Pancreas (tissue), 10 donors: ENCODE measurements at places on chromosomes 7 and 10. TPM values are rescaled to one million over a fixed set of nuclear protein-coding genes. Genes with fewer than 3 reads are reported as not detected.
A peak's percentile ranks its signal among the peaks of the same experiment; 100 is the strongest.

The TMEM139 gene
- total RNA-seq = 4.2 TPM

The VAX1 gene
- not detected for total RNA-seq

The OR9A2 gene
- not detected for total RNA-seq

The AUTS2 gene
- 10.0 TPM for total RNA-seq

DNA sequence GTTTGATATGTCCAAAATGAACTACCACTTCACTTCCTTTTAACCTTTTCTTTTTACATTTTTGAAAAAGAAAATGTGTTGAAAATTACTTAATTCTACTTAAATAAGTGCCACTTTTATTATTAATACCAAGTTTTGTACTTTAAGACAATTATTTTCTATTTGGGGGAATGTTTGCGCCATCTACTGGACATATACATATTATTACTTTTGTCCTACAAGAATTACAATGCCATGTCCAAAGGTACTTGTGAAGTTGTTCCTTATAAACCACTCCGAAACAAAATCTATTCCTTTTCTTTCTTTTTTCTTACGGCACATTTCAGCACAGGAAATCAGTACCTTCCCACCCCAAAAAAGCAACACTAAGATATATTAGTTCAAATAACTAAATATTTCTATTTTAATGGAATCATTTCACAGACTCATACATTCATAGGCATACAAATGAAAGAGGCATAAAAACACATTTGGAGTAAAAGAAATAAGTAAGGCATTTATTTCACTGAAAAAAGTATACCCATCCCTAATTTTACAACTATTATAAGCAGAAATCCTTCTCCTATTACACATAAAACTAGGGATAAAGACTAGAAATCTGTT, 169.9 kb downstream of the RNF133 start:
- no peak for DNase-seq

- no peak for DNase-seq
Measured at GRCh38 chr10:120980279-120981255, 129.4 kb downstream of the WDR11 start.

- DNase-seq = no peak
Measured at GRCh38 chr10:103980288-103980906, 13.5 kb downstream of the SLK start.

DNA sequence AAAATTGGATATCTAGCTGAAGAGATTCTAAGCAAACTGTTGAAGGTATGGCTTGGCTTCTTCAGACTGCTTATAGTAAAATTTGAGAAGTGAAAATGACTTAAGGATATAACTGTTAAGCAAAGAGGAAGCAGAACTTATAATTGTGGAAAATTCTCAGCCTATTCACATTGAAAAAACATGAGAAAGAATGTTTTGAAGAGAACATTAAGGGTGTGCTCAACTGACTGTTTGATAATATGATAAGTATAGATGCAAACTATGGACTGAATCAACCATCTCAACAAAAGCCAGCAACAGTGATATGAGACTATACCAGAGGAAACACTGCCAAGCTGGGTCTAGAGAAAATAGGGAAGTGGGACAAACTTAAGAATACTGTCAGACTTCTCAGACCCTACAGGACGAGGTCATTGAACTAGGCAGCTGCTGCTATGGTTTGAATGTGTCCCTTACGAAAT, 133.1 kb upstream of the PPP1R3A start:
- DNase-seq = no peak

GRCh38 chr10:103244666-103245271, 918 bp upstream of the RPEL1 start:
- DNase-seq = peak; percentile 65

DNA sequence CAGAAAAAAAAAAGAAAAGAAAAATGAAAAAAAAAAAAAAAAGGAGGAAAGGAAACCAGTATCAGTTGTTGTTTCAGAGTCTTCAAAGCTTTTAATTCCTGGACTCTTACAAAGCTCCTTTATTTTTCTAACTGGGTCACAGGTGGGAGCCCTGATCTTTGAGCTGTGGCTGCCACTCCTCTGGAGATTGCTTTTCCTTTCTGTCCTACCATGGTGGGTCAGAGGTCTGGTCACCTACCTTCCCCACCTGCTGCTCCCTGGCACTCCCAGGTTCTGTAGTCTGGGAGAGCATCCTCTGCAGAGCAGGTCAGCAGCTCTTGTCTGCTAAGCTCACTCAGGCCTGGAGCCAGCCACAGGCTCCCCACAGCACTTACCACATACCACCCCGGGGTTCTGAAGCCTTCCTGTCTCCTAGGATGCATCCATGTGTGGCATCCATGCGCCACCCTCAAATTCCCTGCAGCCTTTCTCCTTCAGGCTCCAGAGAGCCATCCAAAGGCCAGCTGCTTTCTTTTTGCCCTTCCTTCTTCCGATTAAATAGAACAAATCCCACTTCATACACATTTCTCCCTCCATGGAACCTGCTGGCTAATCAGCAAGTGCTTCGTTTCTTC, 73.2 kb upstream of the TPK1 start:
- no peak for DNase-seq

GRCh38 chr7:100119970-100120732, 717 bp downstream of the CNPY4 start:
- no peak for DNase-seq

DNA sequence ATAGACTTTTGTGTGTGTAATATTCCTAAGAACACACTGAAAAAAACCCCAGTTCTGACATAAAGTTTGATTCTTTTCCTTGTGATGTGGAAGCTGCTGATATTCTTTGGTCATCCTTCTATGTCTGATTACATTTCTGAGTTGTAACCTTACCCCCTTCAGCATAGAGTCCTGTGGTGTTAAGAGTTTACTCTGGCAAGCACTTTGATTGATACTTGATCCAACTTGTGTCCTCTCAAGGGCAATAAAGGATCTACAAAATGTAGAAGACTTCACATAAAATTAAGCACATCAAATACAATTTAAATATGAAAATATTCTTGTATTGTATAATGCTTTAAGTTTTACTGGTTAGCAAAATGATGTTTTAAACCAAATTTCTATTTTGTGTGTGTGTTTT, 221.7 kb upstream of the DKK1 start:
- DNase-seq = no peak

DNA sequence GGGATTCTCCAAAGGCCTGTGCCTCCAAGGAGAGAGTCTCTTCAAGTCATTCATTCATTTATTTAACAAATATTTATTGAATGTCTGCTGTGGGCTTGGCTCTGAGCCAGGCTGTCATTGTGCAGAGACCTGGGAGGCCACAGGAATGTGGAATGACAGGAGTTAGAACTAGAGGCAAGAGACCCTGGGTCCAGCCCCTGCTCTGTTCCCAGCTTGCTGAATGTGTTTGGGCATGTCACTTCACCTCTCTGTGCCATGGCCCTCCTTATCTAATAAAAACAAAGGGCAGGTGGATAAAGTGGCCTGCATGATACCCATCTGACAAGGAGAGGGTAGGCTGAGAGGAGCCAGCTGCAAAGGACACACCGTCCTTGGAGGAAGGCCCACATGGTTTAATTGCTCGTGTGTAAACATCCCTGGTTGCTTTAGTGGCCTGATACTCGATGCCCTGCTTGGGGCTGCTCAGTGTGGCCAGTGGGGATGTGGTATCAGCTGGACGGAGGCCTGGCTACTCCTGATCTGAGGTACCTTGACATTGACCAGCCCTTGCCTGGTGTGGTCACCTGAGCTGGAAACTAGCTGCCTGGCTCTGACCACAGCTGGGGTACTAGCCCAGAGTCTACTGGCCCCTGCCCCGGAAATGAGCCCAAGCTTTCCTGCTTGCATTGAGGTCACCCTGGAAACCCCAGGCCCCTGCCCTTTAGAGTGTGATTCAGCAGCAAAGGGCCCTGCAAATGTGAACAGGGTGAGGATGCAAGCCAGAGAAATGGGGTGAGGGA, 116.2 kb downstream of the CDH23 start:
- no peak for DNase-seq

DNA sequence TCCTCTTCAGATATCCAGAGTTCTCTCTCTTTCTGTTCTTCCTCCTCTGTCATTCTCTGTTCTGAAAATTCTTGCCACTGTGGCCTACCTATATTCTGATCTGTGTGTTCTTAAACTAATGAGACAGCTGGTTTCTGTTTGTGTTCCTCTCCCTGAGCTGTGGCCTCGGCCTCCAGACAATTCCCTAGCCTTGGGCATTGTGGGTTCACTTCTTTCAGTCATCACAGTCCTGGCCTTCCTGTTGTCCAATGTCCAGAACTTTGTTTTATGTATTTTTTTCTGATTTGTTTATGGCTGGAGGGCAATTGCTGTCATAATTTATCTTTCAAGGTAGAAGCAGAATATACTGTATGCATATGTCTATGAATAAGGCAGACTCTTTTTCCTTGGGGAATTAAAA, 173.2 kb upstream of the MTPN start:
- DNase-seq = no peak

DNA sequence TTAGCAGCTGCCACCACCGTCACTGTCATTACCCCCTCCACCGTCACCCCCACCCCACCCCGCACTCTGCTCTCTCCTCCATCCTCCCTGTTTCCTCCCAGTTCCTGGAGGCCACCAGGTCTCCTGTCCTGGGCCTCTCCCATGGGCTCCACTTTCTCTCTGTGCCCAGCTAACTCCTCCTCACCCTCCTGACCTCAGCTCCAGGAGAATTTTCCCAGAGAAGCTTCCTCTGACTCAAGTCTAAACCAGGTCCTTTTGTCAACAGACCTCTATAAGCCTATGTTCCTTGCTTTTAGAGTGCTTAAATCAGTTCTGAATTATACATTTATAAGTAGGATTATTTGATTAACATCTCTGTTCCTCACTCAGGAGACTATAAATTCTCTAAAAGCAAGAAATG, 150.0 kb downstream of the ARHGAP12 start:
- no peak for DNase-seq

DNA sequence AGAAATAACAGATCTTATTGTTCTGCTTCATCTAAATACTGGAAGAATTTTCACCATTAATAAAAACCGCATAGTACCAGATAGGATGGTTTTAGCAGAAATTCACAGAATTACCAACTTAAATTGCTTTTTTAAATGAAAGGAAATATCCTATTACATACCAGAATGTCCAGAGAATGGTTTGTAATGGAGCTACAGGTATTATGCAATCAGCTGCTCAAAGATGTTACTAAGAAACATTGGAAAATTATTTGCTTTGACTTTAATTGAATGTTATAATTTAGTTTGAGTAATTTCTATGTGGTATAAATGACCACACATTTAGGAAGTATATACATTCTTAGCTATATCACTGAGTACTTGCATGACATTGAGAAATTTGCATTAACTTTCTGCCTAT, 338.3 kb downstream of the ETV1 start:
- no peak for DNase-seq

The LMTK2 gene
- 15.2 TPM for total RNA-seq

GRCh38 chr10:78516756-78517155, 483.1 kb downstream of the RPS24 start:
- no peak for DNase-seq

DNA sequence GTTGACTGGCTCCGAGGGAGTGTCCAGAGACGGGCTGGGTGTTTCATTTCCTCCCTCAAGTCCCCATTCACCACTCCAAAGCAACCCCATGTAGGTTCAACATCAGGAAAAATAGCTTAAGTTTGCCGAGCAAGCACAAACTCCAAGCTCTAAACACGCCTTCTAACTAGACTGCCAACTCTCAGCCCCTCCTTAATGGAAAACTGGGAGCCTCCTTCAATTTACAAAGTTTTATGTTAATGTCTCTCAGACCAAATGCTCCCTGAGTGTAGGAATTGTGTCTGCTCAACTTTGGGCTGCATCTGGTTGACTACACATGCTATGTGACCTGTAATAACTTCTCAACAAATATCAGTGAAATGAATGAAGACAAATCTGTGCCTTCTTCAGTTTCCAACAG, 87.5 kb downstream of the FAM204A start:
- DNase-seq = no peak

DNA sequence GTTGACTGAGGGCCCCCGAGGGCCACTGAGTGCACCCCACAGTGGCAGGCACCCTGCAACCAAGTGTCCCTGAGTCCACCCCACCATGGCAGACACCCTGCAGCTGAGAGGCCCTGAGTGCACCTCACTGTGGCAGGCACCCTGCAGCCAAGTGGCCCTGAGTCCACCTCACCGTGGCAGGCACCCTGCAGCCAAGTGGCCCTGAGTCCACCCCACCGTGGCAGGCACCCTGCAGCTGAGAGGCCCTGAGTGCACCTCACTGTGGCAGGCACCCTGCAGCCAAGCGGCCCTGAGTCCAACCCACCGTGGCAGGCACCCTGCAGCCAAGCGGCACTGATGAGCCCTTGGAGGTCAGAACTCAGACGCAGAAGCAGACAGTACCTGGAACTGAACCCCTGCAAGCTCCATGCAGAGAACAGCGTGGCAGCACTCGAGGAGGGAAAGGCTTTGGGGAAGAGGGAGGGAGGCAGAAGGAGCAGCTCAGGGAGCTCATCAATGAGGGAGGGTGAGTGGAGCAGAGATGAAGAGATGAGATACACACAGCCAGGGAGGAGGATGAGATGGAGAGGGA, 156.5 kb downstream of the WDR37 start:
- DNase-seq = no peak

The CCDC71L gene
- total RNA-seq = 8.9 TPM

GRCh38 chr7:92609921-92610518, 19.8 kb upstream of the FAM133B start:
- DNase-seq = no peak

- DNase-seq = no peak
Measured at GRCh38 chr7:130957137-130957513, 223.1 kb upstream of the KLF14 start.

DNA sequence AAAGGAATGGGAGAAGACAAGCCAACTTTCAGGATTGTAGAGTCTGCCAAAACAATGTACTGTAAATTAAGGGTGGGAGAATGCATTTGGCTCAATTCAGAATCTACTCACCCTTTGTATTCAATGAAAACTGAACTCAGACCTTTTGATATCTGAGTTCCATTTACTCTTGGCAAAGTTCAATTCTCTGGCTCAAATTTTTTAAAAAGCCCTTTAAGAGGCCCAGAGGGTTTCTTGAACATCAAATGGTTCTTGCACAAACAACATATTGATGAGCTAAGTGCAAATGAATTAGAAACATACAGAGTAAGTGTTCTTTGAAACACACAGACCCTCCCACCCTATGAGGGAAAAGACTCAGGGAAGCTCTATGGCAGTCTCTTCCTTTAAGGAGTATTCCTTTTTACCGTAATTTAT, 5.2 kb upstream of the XPNPEP1 start:
- DNase-seq = no peak

GRCh38 chr10:117899181-117899683, 147.5 kb downstream of the RAB11FIP2 start:
- DNase-seq = no peak

GRCh38 chr7:46123-46829, 146.1 kb upstream of the FAM20C start:
- peak; percentile 29 for DNase-seq

- DNase-seq = peak; percentile 74
Measured at GRCh38 chr7:98287486-98287959, 6.0 kb downstream of the BRI3 start.

DNA sequence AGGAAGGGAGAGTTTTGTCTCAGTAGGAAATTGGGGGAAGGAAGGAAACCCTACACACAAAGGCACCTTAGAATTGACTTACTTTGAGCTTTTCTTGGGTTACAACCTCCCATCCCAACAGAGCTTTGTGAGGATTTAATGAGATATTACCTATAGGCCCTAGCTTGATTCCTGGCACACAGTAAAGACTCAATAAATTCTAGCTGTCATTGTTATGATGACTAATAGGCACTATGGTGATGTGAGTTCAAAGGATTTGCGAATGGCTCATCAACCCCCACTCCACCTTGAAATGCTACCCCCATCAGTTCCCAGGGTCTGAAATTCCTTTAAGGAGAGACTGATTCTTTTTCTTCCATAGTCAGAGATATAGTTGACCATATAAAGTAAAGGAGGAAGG, 67.9 kb upstream of the SMNDC1 start:
- DNase-seq = no peak

The CALML3 gene
- total RNA-seq = not detected
